ENCODE measurements at places on chromosomes 1 and 21.

GRCh38 chr1:30378991-30379581 is 344.3 kb downstream of the MATN1 start:
- DNase-seq, result no peak

DNA sequence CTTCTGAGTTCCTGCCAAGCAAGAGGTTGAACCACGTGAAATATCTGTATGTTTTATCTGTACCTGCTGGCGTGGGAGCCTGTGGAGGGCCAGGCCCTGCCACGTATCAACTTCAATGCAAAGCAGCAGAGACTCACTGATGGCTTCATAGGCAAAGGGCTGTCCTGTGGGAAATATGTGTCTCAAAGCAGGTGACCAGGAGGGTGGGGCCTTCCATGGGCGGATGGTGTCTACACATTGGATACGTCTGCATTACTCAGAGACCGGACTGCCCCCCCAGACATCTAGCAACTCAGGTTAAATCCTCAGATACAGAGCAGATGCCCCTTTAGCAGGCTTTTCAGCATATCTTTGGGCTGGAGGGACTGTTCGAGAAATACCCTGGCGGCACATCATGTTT is 210.8 kb upstream of the C1orf174 start:
- DNase-seq, result no peak

DNA sequence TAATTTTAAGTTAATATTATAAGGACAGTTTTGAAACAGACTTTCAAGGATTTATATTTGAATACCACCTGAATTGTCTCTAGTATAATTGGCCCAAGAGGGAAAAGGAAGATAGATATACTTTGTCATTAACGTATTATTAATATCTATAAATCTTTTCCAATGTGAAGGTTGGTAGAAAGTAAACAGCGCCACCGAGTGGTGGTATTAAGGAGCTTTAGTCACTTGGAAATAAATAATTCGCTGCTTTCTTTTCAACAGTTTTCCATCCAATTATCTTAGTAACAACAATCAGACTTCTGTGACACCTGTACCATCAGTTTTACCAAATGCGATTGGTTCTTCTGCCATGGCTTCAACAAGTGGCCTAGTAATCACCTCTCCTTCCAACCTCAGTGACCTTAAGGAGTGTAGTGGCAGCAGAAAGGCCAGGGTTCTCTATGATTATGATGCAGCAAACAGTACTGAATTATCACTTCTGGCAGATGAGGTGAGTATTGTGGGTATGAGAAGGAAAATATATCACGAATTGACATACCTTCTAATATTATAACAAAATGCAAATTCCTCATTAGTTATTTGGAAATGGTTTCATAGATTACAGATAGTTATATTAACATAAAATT is 37.7 kb downstream of the SH3GLB1 start:
- peak; percentile 56 for DNase-seq

DNA sequence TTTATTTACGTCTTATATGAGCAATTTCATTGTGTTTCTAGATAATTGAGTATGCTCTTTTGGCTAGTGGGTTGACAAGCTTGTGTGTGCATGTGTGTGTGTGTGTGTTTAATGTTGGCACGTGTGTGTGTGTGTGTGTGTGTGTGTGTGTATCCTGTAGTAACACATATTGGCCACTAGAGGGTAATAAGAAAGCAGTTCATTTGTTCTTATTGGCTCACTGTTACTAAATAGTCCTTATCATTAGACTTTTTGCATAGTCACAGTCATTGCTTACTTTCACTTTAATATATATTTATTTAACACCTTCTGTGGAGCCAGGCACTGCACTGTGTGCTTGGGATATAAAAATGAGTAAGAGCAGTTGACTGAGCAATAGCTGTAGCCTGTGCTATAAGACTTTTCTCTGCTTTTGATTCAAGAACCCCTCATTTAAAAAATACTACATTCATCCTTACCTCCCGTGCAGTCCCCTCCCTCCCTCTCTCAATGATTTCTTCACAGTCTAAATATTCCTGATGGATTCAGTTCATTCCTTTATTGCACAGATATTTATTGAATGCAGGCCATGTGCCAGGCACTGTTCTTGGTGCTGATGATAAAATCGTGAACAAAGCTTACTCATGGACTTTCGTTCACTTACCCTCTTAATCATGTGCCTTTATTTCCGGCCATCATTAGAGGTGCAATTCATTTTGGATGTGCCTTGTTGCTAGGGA is 96.7 kb downstream of the DYRK1A start:
- no peak for DNase-seq

GRCh38 chr1:61980561-61980960 is 214.1 kb upstream of the L1TD1 start:
- peak; percentile 29 for DNase-seq

DNA sequence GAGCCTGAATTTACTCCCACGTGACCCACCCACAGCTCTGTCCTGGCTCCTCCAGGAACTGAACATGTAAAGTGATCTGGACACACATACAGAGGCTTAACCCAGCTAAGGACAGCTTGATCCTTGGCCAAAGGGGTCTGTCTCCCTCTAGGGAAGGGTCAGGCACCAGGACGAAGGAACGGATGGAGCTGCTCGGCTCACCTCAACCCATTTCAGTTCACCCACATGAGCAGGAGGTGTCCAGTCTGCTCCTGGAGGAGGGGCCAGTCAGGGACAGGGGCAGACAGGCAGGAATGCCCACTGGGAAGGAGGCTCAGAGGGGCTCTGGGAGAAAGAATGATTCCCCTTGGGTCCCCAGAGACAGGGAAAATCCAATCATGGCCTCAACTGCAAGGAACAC is 567.2 kb downstream of the PTPRU start:
- DNase-seq, result no peak
